ENCODE measurements at places on chromosomes 4 and X. TPM values are rescaled to one million over a fixed set of nuclear protein-coding genes. Genes with fewer than 3 reads are reported as not detected.

DNA sequence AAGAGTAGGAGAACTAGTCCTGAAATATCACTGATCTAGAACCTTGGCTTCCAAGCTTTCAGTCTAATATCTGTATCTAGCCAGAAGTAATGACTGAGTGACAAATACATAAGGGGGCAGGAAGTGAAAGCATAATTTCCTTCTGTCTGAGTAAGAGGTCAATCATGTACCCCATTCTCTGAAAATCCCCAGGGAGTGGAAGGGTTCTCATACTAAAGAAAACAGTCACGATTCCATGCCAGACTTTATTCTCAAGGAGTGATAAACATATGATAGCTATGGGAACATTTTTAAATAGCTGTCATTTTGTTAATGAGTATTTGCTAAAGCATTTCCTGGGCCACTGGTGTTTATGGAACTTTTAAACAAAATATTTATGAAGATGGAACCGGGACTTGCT is 308.5 kb downstream of the ARHGAP24 start:
- DNase-seq, result no peak

DNA sequence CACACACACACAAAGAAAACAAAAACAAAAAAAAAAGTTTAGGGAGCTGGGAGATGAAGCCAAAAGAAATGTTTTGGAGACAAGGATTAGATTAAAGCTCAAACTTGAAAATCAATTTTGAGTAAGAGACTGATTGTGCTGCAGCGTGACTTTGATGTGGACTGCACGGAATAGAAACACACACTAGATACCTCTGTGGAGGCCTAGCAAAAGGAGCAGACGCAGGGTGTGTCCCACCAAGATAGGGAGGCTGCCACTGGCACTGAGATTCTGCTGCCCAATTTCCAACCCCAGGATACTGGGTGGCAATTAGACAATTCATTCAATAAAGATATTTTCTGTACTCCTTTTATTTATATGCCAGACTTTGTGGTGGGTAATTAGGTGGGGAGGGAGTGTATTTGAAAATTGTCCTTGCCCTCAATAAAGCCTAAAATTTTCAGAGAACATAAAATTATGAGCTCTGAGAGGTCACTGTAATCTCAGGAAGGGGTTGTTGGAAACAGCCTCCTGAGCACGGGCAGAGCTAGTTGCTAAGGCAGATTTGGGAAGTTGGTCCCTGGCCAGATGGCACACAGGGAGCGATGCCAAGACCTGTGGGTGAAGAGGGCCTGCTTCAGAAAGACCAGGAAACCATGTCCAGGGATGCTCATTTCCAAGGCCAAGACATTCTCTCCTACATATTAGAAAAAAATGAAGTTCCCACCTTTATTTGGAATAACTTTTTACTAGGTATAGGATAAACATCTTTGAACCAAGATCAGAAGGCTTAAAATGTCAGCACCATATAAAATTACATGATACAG is 1.9 kb upstream of the PPP3CA start:
- peak; percentile 58 for DNase-seq

- no peak for DNase-seq
Observed at GRCh38 chr4:155807021-155807420, 48.2 kb downstream of the GUCY1B1 start.

DNA sequence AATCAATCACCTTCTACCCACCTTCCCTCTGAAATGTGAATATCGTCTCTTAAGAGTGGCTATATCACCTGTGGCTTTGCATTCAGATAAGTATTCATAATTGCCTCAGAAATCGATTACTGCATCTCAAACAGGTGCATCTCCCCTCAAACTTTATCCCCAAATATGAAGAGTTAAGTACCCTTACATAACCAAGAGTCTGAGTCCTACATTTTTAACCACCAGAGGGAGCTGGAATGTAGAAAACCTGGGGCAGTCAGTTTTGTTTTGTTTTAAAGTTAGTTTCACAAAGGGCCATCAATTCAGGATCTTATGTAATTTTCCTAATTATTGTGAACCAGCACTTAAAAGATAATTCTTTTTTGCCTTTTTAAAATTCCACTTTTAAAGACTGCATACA is 5.7 kb downstream of the TCEANC start:
- DNase-seq, result no peak

DNA sequence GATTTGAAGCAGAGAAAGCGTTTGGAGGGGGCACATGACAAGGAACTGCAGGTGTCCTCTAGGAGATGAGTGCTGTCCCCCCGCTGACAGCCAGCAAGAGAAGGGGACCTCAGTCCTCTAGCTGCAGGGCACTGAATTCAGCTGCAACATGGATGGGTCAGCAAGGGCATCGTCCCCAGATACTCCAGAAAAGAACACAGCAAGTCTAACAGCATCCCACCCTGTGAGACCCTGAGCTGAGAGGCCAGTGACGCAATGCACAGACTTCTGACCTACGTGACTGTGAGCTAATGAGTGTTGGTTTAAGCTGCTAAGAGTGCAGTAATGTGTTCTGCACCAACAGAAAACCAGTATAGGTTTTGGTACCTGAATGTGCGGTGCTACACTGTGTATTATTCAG is 11.6 kb upstream of the CENPVL2 start:
- no peak for DNase-seq

Gene LNX1
- 17.1 TPM for total RNA-seq

GRCh38 chrX:131841496-131842437 is 181.3 kb upstream of the STK26 start:
- peak; percentile 23 for DNase-seq

DNA sequence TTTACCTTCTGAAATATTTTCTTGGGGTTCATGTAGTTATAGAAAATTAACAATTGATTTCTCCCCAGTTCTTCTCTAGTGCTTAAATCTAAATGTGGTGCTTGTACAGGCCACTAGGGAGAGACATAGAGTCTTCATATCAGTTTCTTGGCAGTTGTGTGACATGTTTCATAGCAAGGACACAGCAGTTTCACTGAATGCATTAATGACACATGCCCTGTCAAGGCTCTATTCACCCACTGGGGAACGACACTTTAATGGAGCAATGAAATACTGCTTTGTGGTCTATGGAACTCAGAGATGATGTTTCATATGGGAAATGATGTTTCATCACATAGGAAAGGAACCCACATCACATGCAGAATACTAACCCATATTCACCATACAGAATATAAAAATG is 2.8 kb downstream of the VEGFC start:
- DNase-seq, result no peak

GRCh38 chr4:1207603-1208265 is 35.4 kb upstream of the SPON2 start:
- DNase-seq, result peak; percentile 80

DNA sequence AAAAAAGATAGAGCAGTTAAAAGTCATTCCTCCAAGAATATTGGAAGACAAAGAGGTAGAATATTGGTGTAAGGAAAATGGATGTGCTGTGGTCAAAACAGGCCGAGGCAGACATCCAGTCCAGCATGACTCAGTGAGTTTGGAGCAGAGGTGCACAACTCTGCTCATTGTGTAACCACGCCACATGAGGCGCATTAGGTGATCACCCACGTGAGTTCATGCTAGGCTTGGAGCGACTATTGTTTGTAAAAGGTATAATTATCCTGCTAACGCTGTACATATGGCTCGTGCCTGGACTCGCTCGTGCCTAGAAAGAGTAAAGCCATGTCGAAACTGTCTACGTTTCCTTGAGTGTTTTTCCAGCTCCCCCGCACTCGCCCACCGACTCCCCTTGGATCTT is 23.9 kb downstream of the C4orf54 start:
- no peak for DNase-seq

GRCh38 chrX:40646489-40647306 is 663 bp downstream of the CXorf38 start:
- DNase-seq, result peak; percentile 44

- DNase-seq, result no peak
Observed at GRCh38 chr4:147117431-147117830, 171.8 kb upstream of the TTC29 start.

Gene EMCN
- 3.4 TPM for total RNA-seq

DNA sequence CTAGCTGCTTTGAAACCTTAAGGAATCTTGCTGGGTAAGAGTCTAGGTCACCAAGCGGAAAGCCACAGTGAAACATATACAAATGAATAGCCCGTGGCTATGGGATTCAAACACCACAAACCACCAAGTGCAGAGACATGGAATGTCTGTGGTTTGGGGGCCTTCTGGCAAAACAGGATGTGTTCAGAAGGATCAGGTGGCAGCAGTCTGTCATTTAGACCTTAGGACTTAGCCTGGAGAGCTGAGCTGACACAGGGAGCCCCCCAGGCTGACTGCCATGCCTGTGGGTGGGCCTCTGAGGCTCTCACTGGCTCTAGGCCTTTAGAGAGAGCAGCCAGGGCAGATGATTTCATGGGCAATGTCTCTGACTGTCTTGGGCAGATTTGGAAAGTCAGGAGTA is 225.6 kb downstream of the FBXW7 start:
- no peak for DNase-seq

DNA sequence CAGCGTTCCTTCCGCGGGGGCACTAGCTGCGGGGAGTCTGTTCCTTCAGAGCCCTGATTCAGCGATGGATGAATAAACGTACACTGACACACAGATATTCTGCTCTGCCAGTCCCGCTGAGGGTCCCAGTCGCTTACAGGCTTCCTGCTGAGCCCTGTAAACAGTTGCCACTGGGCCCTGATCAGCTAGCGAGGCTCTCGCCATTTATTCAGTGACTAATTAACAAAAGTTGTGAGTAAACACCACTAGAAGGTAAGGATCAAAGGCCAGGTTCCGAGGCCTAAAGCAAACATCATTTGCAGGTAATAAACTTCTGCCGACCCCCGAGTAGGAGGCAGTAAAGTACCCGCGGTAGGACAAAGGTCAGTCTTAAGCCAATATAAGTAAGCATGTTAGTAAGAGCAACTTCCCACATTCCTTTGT is 442.6 kb upstream of the GALNT7 start:
- DNase-seq, result no peak

- DNase-seq, result no peak
Observed at GRCh38 chrX:1442724-1443367, 9.9 kb downstream of the ASMTL start.

GRCh38 chr4:81162752-81163458 is 52.1 kb downstream of the PRKG2 start:
- no peak for DNase-seq

- no peak for DNase-seq
Observed at GRCh38 chr4:14856934-14857235, 145.4 kb upstream of the CPEB2 start.

Gene TMEM35A
- total RNA-seq, result 0.26 TPM

Gene PNMA3
- total RNA-seq, result 0.26 TPM

DNA sequence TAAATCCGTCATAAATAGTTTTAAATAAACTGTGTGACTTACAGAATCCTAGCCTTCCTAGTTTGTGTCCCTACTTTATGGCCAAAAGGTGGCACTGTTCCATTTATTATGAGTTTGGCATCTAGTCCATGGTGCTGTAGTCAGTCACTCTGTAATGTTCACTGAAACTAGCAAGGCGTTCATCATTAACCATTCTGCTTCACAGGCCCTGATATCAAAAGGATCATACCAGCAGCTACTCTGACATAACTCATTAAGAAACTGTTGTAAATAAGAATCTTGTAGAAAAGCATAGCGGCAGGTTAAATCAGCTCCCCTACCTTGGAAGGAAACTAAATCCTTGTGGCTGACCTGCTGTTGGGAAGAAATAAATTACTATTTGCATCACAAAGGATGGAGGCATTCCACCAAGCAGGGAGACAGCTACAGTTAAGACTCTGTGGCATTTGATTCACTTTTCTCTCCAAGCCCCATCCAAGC is 919.6 kb upstream of the DIAPH2 start:
- peak; percentile 13 for DNase-seq

Gene C1QTNF7
- 13.8 TPM for total RNA-seq

GRCh38 chr4:188434643-188435042 is 295.4 kb downstream of the TRIML1 start:
- no peak for DNase-seq

DNA sequence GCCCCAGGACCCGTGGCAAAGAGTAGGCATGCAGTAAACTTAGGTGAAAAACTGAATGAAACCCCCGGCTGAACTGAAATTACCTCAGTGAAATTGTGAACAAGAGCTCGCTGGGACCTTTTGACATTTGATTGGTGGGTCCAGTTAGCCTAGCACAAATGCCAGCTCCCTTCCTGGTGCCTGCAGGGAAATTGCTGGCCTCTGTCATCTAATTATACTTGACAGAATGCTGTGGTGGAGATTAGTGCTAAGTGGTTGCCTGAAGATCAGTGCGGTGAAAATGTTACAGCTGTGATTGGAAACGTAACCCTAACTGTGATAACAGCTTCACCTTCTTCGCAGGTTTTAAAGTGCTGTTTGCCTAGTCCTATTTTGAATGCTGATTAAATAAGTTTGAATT is 43.0 kb downstream of the ADD1 start:
- DNase-seq, result no peak

Gene ARX
- 1.0 TPM for total RNA-seq

GRCh38 chrX:112802541-112802940 is 38.1 kb downstream of the AMOT start:
- no peak for DNase-seq

- DNase-seq, result no peak
Observed at GRCh38 chrX:106954041-106954440, 33.8 kb downstream of the CLDN2 start.

Gene HSFX4
- not detected for total RNA-seq

DNA sequence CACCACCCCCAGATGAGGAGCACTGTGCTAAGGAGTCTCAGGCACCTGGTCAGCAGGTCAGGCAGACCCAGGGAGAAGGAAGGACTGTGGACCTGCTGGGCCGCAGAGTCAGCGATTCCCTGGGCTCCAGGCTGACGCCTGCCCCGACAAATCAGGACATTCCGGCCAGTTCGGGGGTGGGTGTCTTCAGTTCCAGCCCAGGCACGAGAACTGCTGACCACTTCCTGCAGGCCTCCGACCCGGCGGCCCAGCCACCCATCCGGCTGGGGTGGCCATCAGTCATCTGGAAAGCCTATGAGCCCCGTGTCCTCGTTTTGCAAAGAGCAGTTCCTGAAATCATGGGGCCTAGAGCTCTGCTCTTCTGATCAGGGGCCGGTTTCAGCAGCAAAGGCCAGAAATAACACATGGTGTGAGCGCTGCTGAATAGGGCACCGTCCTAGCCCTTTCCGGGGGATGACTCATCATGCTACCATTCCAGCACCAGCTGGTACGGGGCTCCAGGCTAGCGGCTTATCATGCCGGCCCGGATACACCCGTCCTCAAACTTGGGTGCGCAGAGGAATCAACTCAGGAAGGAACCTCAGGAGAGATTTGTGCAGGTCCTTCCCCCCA is 7.8 kb upstream of the SH3TC1 start:
- DNase-seq, result peak; percentile 48

DNA sequence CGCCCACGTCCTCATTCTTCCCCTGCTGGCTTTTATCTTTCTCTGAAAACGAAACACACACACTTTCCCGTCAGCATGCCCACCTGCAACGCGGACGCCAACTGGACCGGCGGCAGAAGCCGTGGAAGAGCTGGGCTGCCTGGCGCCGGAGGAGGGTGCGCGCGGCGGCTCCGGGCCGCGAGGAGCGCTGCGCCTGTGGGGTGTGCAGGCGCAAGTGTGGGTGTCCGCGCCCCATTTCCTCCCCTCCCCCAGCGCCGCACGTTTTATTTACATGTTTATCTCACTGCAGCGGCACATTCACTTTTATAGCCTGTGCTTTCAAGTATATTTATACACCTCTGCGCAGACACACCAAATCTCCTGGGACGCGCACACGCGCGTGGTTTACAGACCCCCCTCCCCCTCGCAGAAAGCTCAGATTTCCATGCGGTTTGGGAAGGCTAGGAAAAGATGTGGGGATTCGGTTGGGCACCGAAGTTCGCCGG is 1.5 kb downstream of the PITX2 start:
- DNase-seq, result no peak
